Cerebellar nuclear complex (tissue), 1 donor: ENCODE measurements at places on chromosomes 6 and 20.

DNA sequence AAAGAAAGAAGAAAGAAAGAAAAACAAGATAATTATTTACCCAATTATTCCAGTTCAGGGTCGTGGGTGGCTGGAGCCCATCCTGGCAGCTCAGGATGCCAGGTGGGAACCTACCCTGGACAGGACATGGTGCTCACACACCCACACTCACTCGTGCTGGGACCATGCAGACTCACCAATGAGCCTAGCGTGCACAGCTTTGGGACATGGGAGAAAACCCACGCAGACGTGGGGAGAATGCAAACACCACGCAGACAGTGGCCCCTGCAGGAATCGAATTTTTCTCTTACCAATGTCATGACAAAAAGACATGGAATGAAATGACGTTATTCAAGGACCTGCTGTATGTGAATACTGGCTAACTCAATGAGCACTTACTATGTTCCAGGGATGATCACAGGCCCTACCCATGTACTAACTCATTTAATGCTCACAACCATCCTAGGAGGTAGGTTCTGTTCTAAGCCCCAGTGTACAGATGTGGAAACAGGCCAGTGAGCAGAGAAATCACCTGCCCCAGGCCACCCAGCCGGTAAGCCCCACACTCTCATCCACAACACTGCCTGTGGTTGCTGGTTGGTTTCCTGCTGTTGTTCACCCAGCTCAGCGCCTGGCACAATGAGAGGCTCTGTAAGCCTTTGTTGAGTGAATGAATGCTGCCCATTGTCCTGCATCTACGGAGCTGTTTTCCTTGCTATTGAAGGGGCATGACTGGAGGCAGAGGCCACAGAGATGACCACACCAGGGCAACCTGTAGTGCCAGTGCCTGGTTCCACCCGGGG, 6.8 kb upstream of the PI16 start:
- DNase-seq = no peak

DNA sequence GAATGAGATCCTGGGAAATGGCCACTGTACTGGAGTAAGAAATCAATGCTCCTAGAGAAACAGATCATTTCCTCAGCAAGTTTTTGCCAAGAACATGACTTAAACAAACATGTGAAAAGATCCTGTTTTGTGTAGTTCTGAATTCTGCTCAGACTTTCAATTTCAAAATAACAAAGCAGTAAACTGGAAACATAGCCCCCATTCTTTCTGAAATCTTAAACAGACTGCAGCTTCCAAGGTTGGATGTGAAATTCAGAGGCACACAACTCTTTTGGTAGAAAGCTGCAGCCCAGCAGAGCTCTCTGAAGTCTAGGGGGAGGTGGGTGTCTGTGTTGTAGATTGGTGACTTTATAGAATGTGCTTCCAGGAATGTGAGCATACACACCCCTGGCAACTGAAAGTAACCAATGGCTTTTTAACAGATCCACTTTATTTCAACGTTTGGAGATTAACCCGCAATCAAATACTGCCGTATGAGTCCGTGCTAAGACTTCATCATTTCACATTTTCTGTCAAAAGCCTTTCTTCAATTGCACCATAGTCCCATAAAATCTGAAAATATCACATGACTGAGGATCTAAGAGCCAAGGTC, 86.4 kb downstream of the ATXN1 start:
- no peak for DNase-seq

- DNase-seq = no peak
Measured at GRCh38 chr20:9583151-9583550, 68.8 kb downstream of the LAMP5 start.

- DNase-seq = no peak
Measured at GRCh38 chr6:139364302-139364981, 10.0 kb downstream of the CITED2 start.

- no peak for DNase-seq
Measured at GRCh38 chr6:107780226-107780625, 43.9 kb downstream of the SCML4 start.

- no peak for DNase-seq
Measured at GRCh38 chr6:19159089-19159488, 678.1 kb upstream of the ID4 start.

- DNase-seq = no peak
Measured at GRCh38 chr6:119128252-119128912, 49.9 kb upstream of the FAM184A start.

DNA sequence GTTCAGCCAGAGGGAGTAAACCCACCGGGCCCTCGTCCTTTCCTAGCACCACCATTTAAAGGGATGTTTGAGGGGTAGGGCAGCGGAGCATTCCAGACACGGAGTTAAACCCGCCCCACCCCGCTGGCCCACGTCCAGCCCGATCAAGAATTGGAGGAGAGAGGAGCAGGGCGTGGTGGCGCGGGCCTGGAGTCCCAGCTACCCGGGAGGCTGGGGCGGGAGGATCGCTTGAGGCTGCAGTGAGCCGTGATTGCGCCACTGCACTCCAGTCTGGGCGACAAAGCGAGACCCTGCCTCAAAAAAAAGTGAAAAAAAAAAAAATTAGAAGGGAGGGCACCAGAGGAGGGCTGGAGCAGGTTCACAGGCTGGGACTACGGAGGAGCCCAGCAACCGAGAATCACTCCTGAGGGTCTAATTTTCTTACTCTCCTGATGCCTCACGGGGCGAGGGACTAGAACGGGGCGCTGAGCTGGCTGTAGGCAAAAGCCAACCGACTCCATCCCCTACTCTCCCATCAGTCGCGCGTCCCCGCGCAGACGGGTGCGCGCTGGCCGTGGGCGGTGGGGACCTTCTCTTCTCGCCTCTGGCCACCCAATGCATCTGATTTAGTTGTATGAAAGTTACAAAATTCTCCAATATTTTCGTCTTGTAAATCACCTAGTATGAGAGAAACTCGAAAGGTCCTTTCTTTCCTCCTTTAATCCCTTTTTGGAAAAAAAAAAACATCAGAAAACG, 6.1 kb upstream of the HSPA1B start:
- DNase-seq = no peak

DNA sequence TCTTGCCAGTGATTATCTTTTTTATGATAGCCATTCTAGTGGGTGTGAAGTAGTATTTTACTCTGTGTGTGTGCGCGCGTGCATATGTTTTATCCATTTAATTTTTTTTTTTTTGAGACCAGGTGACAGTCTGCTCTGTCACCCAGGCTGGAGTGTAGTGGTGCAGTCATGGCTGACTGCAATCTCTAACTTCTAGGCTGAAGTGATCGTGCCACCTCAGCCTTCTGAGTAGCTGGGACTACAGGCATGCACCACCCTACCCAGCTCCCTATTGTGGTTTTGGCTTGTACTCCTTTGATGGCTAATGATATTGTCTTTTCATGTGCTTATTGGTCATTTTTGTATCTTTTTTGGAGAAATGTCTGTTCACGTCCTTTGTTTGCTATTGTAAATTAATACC, 33.3 kb downstream of the ITCH start:
- DNase-seq = no peak

DNA sequence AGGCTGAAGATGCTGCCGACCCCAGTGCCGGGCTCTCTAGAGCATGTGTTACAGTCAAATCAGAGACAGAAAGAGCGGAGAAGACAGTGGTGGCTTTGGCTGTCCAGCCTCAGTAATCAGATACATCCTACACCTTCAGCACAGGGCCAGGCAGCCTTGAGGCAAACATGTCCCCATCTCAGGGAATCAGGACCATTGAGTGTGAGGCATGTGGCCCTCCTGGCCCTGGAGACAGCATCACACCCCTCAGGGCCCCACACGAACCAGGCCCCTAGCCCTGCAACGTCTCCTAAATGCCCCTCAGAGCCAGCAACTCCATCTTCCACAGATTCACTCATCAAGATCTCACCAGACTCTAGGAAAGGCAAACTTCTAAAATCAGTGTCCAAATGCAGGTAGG, 24.5 kb downstream of the PXDC1 start:
- DNase-seq = no peak

DNA sequence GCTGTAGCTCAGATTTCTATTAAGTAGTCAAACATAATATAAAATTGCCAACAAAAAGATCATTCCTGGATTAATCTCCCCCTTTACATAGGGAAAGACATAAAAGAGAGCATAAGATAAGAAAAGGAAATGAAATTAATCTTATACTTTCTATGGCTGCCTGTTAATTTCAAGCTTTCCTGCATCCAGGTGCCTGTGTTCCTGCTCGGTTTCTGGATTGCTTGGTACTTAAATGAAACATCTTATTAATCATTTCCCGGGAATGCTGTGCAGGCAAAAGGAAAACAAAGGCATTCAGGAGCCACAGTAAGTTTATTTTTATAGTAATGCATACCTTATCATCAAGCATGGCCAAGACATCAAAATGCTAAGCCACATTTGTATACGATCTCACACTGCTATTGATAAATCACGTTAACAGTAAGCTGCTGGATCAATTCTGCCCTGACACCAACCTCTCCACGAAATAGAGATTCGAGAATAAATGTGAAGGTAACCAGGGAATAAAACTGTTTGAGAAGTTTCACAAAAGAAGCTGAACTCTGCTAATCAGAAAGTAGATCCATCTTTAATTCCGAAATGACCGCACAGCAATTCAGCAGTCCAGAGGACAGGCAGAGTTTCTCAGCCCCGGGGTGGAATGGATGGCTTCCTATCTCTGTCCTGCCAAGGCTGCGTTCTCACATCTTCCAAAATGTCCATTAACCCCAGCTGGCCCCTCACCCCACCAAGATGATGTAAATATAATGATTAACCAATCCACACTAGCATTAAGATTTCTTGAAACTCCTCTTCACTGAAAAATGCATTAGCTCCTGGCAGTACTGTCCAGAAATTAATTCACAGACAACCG, 32.6 kb upstream of the APCDD1L start:
- DNase-seq = no peak

GRCh38 chr20:46192376-46192944, 74.3 kb downstream of the CD40 start:
- DNase-seq = no peak

DNA sequence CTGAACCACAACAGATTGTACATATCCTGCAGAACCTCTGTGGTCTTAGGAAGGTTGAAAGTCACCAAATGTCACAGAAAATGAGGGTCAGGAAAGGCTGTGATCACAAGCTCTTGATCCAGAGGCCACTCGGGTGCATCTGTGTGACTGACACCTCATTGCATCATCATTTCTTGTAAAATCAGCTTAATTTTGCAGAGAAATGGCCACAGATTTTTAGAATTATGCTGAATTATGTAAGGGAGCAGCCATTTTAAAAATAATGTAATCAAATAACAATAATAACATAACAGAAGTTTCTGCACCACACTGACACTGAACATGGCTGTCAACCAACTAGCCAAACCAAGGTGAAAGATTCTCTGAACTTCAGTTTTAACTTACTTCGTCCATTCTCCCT, 32.5 kb upstream of the PRND start:
- DNase-seq = no peak

DNA sequence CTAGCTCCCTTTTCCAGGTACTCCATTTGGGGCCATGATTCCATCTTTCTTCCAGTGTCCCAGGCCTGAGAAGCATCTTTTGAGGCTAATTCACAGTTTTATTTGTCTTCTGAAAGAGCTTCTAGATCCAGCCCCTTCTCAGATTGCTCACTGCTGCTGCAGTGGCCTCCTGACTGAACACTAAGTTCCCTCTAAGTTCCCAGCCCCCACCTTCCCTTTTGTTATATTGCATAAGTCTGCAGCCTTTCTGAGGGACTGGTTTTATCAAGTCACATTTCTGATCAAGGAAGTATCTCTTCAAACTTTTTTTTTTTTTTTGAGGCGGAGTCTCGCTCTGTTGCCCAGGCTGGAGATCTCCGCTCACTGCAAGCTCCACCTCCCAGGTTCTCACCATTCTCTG, 10.7 kb downstream of the MAPRE1 start:
- DNase-seq = no peak

GRCh38 chr20:6769903-6770785, 2.7 kb downstream of the BMP2 start:
- DNase-seq = no peak

DNA sequence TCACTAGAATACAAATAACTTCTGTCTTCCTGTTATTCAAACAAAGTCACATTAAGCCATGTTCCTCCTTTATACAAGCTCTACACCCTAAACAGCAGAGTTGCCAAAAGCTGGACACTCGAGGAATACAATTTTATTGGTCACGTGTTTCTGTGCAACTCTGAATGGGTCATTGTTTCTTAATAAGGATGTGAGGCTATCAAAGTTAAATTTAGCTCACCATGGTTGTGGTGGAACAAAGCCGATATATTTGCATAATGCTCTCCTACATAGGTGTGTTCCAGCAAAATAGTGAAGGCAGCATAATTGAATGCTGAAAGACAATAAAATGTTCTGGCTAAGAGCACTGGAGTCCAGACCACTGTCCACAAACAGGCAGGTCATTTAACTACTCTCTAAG, 36.9 kb upstream of the CD2AP start:
- DNase-seq = no peak

- DNase-seq = no peak
Measured at GRCh38 chr20:63153254-63154221, 62.4 kb downstream of the YTHDF1 start.
